Osteoblast (primary cell): ENCODE measurements at places on chromosomes 13 and 19. TPM values are rescaled to one million over a fixed set of nuclear protein-coding genes. Genes with fewer than 3 reads are reported as not detected.

The ZNF439 gene
- 8.5 and 8.7 TPM in 2 replicates for total RNA-seq

The LENG9 gene
- total RNA-seq: 14.4 and 21.4 TPM in 2 replicates

- no peak for DNase-seq
Measured at GRCh38 chr19:15507068-15508034, 974 bp upstream of the CYP4F22 start.

DNA sequence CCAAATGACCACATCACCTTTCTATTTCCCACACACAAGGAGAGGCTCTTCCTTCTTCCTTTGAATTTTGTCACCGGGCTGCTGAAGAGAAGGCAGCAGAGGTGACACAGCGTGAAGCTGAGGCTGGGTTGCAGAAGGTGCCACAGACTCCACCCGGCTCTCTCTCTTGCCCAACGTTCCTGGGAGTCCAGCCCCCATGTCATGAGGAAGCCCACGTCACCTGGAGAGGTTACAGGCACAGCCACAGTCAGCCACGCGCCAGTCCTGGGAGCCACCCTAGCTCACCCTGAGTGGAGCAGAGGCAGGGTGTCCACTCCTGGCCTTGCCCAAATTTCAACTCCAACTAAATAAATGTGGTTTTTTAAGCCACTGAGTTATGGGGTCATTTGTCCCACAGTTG lies 4.8 kb upstream of the TMEM255B start:
- DNase-seq: peak; percentile 18

DNA sequence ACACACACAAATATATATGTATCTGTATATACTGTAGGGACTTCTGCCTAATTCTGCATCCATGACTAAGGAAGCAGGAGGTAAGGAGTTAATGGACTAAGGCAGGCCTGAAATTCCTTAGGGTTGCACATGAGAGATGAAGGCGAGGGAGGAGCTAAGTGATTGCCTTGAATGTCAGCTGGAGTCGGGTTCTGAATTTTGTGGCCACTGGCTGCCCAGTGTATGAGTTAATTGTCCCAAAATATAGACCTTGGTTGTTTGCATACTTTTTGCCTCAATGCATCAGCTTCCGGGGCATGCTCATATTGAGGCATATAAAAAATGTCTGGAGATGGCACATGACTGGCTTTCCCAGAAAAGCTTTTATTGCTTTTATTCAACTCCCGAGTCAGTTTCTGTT lies 245.5 kb downstream of the TDRD3 start:
- DNase-seq: no peak

DNA sequence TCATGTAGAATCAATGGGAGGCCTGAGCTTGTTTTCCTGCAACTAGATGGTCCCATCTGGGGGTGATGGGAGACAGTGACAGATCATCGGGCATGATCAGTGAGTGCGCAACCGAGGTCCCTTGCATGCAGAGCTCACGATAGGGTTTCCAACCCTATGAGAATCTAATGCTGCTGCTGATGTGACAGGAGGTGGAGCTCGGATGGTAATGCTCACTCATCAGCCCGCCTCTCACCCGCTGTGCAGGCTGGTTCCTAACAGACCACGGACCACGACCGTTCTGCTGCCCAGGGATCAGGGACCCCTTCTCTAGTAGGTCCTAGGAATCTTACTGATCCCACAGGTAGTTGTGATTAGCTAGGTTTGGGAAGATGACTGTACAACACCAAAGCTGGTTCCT lies 23.5 kb upstream of the GARRE1 start:
- no peak for DNase-seq

DNA sequence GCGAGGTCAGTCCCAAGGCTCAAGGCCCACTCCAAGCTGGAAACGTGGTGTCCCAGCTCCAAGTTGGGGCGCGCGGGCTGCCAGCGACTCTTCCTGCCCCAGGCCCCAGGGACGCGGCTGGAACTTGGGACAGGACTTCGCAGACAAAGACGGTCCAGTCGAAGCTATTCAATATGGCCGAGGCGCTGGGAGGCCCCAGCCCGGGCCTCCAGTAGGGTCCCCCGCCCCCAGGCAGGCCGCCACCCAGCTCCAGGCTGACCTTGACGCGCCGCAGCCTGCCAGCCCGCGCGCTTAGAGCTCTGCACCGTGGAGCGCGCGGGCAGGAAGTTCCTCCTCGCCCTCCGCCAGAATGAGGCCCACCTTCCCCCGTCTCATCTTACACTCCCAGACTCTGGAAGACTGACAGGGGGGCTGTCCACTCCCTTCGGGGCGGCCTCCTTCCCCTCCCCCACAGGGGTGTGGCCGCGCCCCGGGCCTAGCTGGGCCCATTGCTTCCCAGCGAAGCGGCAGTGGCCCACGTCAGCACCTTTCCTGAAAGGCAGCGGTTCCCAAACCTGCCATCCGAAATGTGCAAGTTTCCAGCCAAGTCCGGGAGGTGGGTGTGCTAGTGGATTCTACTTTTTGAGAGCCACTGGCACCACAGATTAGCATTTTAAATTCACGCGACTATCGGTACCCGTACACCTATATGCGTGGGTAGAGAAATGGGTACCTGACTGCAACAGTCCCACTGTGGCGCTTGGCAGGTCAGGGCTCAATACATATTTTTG lies at the start of gene CCDC8:
TSS of gene CCDC8 (minus strand) at position 303 of the 770 bp plus-strand sequence. CDS start 754 bp downstream, outside the sequence.
- peak; percentile 92 for DNase-seq
